ENCODE measurements at places on chromosomes 4 and X.

- DNase-seq: no peak
Measured at GRCh38 chrX:24334461-24334860, 20.6 kb upstream of the SUPT20HL2 start.

GRCh38 chr4:151563194-151563593 lies 154.2 kb downstream of the FHIP1A start:
- DNase-seq: no peak

- DNase-seq: no peak
Measured at GRCh38 chrX:133414406-133415275, 648 bp downstream of the GPC4 start.

GRCh38 chrX:110394651-110395050 lies 36.0 kb downstream of the RTL9 start:
- no peak for DNase-seq

- DNase-seq: no peak
Measured at GRCh38 chrX:19746919-19747651, 140.3 kb downstream of the SH3KBP1 start.

DNA sequence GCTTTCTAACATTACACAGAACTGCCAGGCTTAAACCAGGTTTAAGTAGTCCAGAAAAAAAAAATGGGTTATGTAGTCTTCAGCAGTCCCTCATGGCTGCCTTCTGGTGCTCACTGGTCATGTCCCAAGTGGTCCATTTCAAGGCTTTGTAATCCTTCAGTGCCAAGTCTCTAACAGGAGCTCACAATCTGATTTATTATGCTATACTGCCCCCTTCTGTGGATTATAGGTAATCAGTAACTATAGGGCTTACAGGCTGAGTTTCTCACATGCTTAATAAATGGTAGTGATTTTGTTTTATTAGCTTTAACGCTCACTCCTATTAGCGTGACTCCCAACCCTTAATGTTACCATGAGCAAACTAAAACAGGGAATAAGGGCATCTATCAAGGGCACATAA lies 92.5 kb upstream of the EDA2R start:
- DNase-seq: no peak

DNA sequence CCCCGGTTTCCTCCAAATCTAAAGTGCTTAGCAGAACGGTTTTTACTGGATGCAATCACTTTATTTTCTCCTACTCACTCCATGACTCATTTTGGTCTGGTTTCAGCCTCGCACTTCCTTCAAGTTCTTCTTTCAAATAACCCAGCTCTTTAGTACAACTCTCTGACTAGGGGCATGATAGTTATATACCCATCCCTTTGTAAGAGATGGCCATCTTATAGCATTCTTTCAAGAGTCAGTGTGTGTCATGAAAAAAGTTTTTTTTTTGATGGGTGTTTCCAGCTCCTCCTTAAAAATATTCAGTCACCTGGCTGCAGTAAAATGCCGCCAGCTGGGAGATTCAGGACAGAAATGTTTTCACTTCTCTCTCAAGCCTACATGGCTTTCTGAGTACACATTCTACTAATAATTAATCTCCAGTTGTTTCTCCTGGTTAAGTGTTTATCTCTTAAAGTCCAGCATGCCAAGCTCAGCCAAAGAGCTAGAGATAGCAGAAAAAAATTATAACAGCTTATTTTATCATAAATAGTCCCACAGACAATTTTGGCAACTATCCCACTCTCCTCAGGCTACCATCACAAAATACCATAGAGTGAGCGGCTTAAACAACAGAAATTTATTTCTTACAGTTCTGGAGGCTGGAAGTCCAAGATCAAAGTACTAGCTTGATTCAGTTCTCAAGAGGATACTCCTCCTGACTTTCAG lies 139.3 kb downstream of the GASK1B start:
- no peak for DNase-seq

DNA sequence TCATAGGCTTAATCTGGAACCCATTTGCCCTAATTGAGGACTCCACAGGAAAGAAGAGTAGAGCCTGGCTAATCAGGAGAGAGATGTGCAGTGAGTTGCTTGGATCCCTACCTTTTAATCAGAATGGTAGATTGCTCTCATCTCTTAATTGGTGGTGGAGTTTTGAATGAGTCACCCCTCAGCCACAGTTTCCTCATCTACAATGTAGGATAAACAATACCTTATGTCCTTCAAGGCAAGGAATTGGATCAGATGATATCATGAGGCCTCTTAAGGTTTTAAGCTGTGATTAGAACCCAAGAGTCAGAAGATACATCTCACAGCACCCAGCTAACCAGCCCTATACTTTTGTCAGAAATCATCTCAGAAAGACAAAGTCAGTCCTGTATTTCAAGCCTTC lies 39.1 kb downstream of the PDGFRA start:
- DNase-seq: no peak

GRCh38 chr4:85409251-85409650 lies 65.7 kb upstream of the ARHGAP24 start:
- DNase-seq: no peak

DNA sequence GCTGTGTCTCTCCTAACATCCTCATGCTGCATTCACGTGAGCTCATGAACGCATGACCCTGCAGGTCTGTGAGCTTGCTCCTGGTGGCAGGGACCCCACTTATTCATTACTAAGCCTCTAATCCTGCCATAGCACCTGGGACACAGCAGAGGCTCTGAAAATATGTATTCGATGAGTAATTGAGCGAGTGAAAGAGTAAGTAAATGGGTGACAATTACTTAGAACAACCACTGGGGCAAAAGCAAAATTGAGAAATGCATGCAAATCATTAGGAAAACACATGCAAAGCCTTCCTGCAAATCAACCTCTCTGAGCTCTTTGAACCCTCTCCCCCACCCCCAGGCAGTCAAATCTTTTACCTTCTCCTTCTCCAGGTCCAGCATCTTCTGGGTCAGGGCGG lies 23.6 kb upstream of the C4orf50 start:
- DNase-seq: no peak

DNA sequence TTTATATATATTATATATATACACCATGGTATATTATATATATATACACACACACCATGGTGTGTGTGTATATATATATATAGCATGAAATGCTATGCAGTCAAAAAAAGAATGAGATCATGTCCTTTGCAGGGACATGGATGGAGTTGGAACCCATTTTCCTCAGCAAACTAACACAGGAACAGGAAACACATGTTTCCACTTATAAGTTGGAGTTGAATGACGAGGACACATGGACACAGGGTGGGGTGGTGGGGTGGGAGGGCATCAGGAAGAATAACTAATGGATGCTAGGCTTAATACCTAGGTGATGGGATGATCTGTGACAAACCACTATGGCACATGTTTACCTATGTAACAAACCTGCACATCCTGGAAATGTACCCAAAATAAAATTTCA lies 293.6 kb upstream of the NDST3 start:
- no peak for DNase-seq

- no peak for DNase-seq
Measured at GRCh38 chr4:26947318-26947717, 86.7 kb downstream of the STIM2 start.
